Astrocyte of the spinal cord (primary cell): ENCODE measurements at places on chromosomes 1 and 21.
A peak's percentile ranks its signal among the peaks of the same experiment; 100 is the strongest.

GRCh38 chr1:168235548-168235885, 9.7 kb downstream of the SFT2D2 start:
- no peak for DNase-seq

- peak; percentile 10 for DNase-seq
Measured at GRCh38 chr1:41222496-41222895, 19.6 kb downstream of the SCMH1 start.

DNA sequence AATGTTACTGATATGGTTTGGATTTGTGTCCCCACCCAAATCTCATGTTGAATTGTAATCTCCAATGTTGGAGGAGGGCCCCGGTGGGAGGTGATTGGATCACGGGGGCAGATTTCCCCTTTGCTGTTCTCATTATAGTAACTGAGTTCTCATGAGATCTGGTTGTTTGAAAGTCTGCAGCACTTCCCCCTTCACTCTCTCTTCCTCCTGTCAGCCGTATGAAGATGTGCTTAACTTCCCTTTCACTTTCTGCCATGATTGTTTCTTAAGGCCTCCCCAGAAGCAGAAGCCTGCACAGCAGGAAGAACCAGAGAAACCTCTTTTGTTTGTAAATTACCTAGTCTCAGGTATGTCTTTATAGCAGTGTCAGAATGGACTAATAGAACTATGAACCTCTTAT, 28.4 kb downstream of the TRIM33 start:
- DNase-seq: no peak

GRCh38 chr1:5757187-5757805, 234.9 kb downstream of the NPHP4 start:
- DNase-seq: no peak

DNA sequence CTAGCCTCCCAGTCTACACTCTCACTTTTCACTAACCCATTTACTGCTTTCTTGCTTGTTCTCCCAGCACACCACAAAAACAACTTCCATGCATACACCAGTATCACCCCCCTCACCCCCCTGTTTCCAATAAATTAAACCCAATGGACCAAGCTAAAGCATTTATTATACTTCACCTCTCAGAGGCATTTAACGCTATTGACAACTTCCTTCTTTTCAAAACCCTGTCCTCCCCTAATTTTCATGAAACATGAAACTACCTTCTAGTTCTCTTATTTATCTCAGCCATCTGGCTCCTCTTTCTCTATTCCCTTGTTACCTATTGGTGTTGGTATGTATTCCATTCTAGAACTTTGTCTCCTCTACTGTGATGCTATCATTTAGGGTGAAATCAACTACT, 32.3 kb downstream of the PTPRC start:
- DNase-seq: no peak

DNA sequence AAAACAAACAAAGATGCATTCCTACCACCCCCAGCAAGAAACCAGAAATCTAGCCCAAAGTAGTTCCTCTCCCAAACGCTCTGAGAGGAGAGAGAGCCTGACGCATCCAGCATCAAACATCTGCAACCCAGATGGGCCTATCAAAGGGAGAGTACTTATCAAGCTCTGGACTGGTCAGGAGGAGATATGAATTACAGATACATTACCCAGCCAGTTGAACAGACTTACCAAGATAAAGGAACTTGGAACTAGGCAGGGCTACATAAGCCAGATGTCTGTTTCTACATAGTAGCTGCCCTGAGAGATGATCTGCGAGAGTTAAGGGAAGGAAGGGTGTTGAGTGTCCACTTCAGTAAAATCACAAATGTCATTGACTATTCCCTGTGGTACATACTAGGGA, 138.4 kb downstream of the PAPPA2 start:
- no peak for DNase-seq

DNA sequence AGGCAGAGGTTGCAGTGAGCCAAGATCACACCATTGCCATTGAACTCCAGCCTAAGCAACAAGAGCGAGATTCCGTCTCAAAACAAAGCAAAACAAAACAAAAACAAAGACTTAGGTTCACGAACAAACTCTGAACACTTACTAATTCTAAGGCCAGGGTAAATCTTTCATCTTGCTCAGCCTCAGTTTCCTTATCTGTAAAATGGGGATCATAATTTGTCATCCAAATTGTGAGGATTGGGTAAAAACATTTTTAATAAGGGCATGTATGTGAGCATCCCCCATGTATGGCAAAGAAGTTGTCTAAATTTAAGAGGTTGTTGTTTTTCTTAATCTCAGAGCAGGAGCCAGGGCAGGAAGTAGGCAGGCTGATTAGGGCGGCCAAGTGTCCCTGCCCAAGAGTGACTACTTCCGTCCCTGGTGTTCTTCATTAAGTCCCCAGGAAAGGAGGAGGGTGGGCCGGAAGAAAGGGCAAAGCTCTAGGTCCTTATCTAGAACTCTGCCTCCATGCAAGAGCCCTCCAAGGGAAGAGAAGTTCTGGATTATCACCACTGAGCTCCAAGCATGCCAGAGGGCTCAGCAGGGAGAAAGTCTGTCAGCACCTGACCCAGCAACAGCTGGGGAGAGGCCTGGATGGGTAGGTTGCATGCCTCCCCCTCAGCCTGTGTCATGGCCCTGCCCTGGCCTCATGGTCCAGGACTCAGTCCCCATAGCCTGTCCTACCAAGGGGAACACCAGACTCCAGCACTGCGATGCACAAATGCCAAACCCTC, 49.9 kb upstream of the CLIC4 start:
- DNase-seq: no peak

- peak; percentile 41 for DNase-seq
Measured at GRCh38 chr1:19113697-19114092, 96.4 kb downstream of the UBR4 start.

DNA sequence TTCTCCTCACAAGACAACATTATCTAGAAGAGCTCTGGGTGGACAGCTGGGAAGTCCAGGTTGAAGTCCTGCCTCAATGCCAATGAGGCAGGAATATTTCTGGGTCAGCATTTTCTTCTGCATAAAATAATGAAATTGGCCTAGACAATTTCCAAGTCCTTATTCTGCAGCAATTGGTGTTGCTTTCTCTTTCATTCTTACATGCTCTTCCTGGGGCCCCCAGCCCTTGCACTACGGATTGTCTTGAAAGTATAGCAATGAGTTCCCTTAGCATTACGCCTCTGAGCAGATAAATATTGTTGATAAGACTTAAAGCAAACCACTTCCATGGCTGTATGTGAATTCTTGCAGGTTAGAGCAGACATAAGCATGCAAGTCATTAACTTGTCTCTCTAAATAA, 188.5 kb downstream of the TGFBR3 start:
- DNase-seq: no peak

DNA sequence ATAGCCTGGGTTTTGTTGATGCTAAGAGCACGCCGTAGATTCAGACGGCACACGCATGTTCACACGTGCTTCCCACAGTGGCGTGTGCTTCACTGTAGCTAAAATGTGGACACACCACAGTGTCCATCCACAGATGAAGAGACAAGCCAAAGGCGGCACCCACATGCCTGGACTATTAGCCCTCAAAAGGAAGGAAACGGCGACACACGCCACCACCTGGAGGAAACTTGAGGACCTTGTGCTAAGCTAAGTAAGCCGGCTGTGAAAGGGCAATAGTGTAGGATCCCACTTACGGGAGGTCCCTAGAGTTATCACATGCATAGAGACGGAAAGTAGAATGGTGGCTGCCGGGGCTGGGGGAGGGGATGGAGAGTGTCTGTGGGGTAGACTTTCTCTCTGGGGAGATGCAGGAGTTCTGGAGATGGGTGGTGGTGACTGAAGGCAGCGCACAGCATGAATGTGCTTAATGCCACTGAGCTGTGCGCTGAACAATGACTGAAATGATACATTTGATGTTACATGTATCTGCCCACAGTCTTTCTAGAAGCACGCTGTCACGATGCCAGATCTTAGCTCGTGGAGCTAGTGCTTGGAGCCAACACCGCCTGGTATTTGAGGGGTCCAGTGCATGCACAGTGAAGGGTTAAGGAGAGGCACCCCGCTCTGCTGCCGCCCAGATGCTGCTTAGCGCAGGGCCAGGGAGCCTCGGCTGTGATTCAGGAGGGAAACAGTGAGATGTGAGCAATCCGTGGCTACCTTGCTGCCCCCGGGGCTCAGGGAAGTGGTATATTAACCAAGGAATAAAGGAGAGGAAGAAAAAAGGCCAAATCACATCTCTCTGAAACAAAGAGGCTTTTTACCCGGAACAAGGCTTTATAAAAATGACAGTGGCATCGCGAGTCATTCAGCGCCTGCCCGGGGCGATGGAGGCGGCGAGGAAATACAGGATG, 103.7 kb downstream of the PRDM16 start:
- no peak for DNase-seq

DNA sequence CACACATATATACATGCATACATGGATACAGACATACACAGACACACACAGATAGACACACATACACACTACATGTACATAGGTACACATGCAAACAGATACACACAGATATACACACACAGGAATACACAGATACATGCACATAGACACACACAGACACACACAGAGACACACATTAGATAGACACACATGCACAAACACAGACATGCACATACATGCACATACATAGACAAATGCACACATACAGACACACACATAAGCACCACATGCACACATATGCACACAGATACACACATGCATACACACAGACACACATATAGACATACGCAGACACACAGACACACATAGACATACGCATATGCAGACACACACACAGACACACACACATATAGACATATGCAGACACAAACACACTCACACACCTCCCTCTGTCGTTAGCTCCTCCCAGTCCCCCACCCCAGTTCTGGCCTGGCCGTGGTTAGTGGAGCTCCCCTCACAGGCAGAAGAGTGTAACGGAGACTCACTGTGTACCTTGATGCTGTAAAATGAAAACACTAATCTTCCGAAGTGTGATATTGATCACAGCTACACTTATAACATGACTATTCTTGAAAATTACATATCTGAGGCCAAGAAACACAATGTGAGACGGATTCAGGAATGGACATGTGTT, 7.6 kb downstream of the UBASH3A start:
- no peak for DNase-seq

GRCh38 chr1:50476800-50477199, 53.6 kb upstream of the DMRTA2 start:
- DNase-seq: no peak

GRCh38 chr1:205328476-205328875, 6.9 kb upstream of the NUAK2 start:
- no peak for DNase-seq

- DNase-seq: no peak
Measured at GRCh38 chr1:37718901-37719571, 26.7 kb downstream of the CDCA8 start.

DNA sequence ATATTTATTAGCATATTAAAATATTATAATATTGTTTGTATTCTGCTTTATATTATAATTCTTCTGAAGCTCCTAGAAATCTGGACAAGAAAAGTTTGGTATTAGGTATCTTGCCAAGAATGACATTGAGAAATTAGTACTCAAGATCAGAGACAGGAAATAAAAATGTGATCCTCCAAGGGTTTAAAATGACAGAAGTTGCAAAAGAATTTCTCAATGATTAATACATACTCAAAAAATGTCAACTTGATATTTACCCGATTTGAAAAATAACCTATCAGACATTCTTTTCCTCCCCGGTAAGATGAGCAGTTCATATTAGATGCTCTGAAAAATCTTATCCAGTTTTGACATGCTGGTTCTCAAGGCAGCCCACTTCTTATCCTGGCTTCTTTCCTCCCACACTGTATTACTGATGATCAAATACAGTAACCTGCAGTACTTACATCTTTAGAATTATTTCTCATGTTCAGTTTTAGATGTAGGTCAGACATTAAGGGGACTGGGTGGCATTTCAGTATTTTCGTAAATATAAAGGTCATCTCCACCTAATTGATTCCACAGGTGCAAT, 55.3 kb downstream of the CACHD1 start:
- no peak for DNase-seq

- DNase-seq: no peak
Measured at GRCh38 chr1:156648496-156648895, 6.6 kb downstream of the BCAN start.

DNA sequence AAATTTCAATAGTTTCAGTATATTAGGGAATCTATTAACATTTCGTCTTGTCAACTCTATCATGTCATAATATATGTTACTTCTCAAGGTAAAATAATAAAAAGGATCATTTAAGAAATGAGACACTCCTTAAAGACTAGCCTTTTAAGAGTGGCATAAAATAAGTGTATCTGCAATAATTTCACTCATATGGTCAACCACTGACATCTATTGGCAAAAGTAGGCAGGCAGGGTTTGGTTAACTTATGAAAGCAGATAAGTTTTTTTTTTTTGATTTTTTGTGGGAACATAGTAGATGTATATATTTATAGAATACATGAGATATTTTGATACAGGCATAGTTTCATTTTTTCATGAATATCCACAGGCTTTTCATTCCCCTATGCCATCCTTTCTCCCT, 5.5 kb upstream of the RGS21 start:
- peak; percentile 70 for DNase-seq

DNA sequence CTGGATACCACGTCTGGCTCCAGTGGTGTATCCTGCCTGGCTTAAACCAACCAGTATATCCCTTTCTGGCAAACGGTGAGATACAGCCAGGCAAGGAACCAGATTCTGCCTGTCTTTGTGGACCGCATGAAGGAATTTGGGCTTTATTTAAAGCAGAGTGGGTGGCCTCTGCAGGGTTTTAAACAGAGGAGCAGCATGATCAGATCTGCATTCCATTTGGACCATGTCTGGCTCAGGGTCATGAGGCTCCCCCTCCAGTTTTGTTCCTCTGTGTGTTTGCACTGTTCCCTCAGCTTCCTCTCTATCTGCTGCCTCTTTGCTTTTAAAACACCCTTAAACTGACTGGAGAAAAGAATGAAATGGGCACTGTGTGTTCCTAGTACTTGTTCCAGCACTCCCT, 195.0 kb downstream of the GIPC2 start:
- DNase-seq: no peak

GRCh38 chr1:235278233-235278914, 49.6 kb downstream of the ARID4B start:
- no peak for DNase-seq

DNA sequence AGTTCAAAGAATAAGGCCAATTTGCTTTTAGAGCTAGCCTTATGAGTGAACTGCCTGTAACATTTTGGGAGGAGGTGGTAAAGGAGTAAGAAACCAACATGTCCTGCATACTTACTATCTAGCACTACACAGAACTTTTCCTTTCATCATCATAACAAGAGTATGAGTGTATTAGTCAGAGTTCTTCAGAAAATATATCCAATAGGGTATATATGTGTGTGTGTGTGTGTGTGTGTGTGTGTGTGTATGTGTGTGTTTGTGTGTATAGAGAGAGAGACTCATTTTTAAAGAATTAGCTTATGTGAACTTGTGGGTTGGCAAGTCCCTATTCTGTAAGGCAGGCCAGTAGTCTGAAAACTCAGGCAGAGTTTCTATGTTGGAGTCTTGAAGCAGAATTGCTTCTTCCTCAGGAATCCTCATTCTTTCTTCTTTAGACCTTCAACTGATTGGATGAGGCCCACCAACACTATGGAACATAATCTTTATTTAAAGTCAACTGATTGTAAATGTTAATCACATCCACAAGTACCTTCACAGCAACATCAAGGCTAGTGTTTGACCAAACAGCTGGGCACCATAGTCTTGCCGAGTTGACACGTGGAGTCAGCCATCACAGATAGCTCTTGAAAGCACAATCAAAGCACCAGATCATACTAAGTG, 121.9 kb downstream of the CYYR1 start:
- no peak for DNase-seq
